Endodermal cell (in vitro differentiated cells): ENCODE measurements at places on chromosomes 2 and 18.

DNA sequence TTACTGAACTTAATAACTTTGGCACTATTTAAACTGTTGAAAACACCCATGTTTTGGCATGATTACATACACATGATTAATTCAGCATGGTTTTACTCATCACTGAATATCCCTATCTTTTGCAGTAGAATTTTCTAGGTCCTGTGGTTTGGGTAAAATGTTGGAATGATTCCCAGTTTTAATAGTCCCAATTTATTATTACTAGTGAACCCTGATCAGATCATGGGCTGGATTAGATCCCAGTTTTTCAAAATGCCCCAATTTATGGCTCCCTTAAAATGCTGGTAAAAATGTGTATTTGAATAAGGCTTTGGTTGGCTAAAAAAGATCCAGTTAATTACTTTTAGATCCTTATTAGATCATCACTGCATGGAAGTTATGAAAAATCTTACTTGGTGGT, 273.6 kb upstream of the NRP2 start:
- H3K27ac ChIP-seq: no peak overlapping the region
- H3K27me3 ChIP-seq: no peaks in the 10 kb centered on the region
- H3K4me1 ChIP-seq: no peaks in the 10 kb centered on the region
- no peak for DNase-seq

- no peak overlapping the region for H3K4me3 ChIP-seq
- no peaks in the 10 kb centered on the region for H3K36me3 ChIP-seq
- no peak for DNase-seq
- H3K27me3 ChIP-seq: no peaks in the 10 kb centered on the region
- H3K27ac ChIP-seq: no peak overlapping the region
Observed at GRCh38 chr2:224417947-224418346, 16.0 kb upstream of the FAM124B start.

DNA sequence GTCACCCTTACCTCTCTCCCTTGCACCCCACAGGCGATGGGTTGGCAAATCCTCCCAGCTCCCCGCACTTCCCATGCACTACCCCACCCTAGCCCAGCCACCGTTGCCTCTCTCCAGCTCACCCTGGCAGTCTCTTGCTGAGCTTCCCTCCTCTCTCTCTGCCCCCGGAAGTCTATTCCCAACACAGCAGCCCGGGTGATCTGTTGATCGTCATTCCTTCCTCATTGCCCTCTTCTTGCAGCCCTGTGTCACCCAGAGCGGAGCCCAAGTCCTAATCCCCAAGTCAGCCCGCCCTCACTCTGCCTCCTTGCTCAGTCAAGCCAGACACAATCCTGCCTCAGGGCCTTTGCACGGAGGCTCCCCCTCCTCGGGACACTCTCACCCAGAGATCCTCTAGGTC, 55.2 kb downstream of the CIB4 start:
- no peak overlapping the region for H3K4me3 ChIP-seq
- DNase-seq: peak; percentile 38
- H3K27me3 ChIP-seq: peaks cover 22% of the 10 kb centered on the region
- H3K36me3 ChIP-seq: no peaks in the 10 kb centered on the region

DNA sequence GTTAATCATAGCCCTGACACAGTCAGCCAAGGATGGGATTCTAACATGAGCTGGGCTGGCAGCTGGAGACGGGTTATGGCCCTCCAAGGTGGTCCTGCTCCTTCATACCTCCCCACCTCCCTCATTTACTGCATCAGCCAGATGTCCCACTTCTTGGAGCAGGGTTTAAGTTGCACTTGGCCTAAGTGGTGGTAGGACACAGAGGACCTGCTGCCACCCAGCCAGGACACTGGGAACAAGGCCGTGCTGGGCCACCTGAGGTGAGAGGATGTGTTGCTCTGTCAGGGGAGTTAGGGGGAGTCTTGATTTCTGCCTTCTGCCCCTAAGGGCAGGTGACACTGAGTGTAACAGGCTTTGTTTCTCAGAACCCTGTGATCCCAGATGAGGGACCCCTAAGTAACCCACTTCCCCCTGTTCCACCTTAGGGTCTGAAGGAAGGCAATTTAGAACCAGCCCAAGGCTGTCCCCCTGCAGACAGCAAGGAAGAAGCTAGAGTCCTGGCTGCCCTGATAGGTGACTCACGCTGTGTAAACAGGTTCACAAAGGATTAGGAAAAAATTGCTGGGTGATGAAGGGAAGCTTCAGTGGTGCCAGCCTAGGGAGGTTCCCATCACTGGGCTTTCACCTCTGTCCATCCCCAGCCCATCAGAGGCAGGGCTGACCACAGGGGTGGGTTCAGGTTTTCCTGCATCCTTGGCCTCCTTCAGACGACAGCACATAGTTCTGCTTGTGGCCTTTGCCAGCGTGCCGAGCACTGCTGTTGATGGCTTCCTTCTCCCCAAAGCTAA, 114.3 kb upstream of the MCFD2 start:
- no peak overlapping the region for H3K27ac ChIP-seq
- H3K4me1 ChIP-seq: peaks cover 38% of the 10 kb centered on the region
- peaks cover 11% of the 10 kb centered on the region for H3K36me3 ChIP-seq
- no peak for DNase-seq
- H3K4me3 ChIP-seq: no peak overlapping the region

DNA sequence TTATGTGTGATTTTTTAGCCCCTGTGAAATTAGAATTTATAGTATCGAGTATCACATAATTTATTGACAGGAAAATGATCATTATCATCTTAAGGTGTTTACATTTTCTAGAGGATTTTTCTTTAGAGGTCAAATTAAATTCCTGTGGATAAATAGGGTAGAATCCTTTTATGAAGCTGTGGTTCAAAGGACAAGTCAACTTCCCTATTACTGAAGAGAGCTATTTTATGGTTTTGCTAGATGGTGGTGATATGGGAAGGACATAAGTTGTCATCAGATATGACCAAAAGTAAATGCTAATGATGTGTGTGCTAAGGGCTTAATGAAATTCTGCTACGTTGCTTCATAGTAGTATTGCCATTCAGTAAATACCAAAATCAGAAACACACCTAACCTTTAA, 80.1 kb downstream of the EML4 start:
- no peak overlapping the region for H3K4me3 ChIP-seq
- H3K27me3 ChIP-seq: no peaks in the 10 kb centered on the region
- H3K27ac ChIP-seq: no peak overlapping the region

DNA sequence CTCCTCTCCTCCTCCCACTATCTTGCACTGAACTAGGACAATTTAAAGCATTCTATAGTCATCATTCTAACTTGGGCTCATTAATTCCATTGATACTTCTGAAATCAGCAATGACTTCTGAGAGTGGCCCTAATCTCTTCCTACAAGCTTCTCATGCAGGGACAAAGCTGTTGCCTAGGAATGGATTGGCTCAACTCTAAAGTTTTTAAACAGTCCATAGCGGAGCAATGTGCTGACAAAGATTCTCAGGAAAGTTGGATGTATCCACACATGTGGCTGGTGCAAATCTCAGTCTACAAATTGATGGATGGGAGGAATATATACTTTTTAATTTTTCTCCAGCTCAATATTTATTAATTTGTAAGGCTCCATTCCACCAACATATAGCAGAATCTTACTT, 388.9 kb downstream of the SETBP1 start:
- no peak for DNase-seq
- no peaks in the 10 kb centered on the region for H3K27me3 ChIP-seq
- no peak overlapping the region for H3K27ac ChIP-seq
- peaks cover 15% of the 10 kb centered on the region for H3K36me3 ChIP-seq
- no peaks in the 10 kb centered on the region for H3K4me1 ChIP-seq

DNA sequence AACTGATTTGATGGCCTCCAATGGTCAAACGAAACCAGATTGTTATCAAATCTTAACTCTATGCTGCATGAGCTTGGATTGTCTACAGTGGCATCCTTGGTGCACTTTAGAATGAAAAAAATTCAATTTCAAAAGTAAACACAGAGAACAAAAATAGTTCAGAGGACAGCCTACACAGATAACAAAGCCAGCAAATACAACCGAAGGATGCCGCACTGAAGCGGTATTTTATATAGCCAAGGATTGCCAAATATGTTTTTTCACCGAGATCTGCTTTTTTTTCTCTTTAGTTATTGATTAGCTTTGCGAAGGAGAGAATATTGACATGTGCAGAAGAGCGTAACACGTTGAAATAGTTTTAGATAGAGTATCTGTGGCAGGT, 72.0 kb downstream of the SLC4A3 start:
- no peaks in the 10 kb centered on the region for H3K36me3 ChIP-seq
- no peak overlapping the region for H3K4me3 ChIP-seq

- no peak overlapping the region for H3K4me3 ChIP-seq
- no peak overlapping the region for H3K27ac ChIP-seq
- H3K27me3 ChIP-seq: no peaks in the 10 kb centered on the region
- DNase-seq: no peak
Observed at GRCh38 chr2:181553244-181553643, 96.1 kb downstream of the ITGA4 start.

GRCh38 chr2:196295005-196295404, 123.6 kb upstream of the STK17B start:
- H3K4me1 ChIP-seq: peaks cover 3% of the 10 kb centered on the region
- no peaks in the 10 kb centered on the region for H3K27me3 ChIP-seq
- no peak overlapping the region for H3K27ac ChIP-seq
- H3K4me3 ChIP-seq: no peak overlapping the region

GRCh38 chr2:16608661-16609643, 56.7 kb downstream of the CYRIA start:
- H3K36me3 ChIP-seq: no peaks in the 10 kb centered on the region
- H3K4me3 ChIP-seq: peak overlapping the region; percentile 86
- DNase-seq: peak; percentile 98
- H3K4me1 ChIP-seq: no peaks in the 10 kb centered on the region
- H3K27ac ChIP-seq: peak overlapping the region; percentile 86
- H3K27me3 ChIP-seq: no peaks in the 10 kb centered on the region

- no peak overlapping the region for H3K4me3 ChIP-seq
- DNase-seq: no peak
- no peaks in the 10 kb centered on the region for H3K36me3 ChIP-seq
- H3K4me1 ChIP-seq: no peaks in the 10 kb centered on the region
- no peak overlapping the region for H3K27ac ChIP-seq
- H3K27me3 ChIP-seq: no peaks in the 10 kb centered on the region
Observed at GRCh38 chr18:39561126-39561525, 1995.5 kb upstream of the CELF4 start.

GRCh38 chr2:126657148-126657635, 1.2 kb downstream of the GYPC start:
- H3K4me3 ChIP-seq: peak overlapping the region; percentile 75
- DNase-seq: peak; percentile 72
- peaks cover 5% of the 10 kb centered on the region for H3K27me3 ChIP-seq
- H3K27ac ChIP-seq: peak overlapping the region; percentile 85
- H3K36me3 ChIP-seq: no peaks in the 10 kb centered on the region
- peaks cover 11% of the 10 kb centered on the region for H3K4me1 ChIP-seq

- DNase-seq: no peak
- no peak overlapping the region for H3K27ac ChIP-seq
- no peaks in the 10 kb centered on the region for H3K4me1 ChIP-seq
- H3K4me3 ChIP-seq: no peak overlapping the region
Observed at GRCh38 chr18:1657876-1658275, 753.2 kb downstream of the ADCYAP1 start.

GRCh38 chr2:136479696-136480095, 285.6 kb upstream of the THSD7B start:
- H3K4me1 ChIP-seq: no peaks in the 10 kb centered on the region
- H3K36me3 ChIP-seq: no peaks in the 10 kb centered on the region
- H3K4me3 ChIP-seq: no peak overlapping the region
- DNase-seq: no peak

GRCh38 chr2:39468579-39469451, 31.7 kb upstream of the MAP4K3 start:
- no peaks in the 10 kb centered on the region for H3K27me3 ChIP-seq
- H3K36me3 ChIP-seq: no peaks in the 10 kb centered on the region
- H3K4me1 ChIP-seq: peaks cover 3% of the 10 kb centered on the region
- no peak overlapping the region for H3K4me3 ChIP-seq

- no peaks in the 10 kb centered on the region for H3K27me3 ChIP-seq
- no peak overlapping the region for H3K4me3 ChIP-seq
- no peaks in the 10 kb centered on the region for H3K36me3 ChIP-seq
- no peak overlapping the region for H3K27ac ChIP-seq
Observed at GRCh38 chr2:237073552-237073951, 12.1 kb upstream of the COPS8 start.

DNA sequence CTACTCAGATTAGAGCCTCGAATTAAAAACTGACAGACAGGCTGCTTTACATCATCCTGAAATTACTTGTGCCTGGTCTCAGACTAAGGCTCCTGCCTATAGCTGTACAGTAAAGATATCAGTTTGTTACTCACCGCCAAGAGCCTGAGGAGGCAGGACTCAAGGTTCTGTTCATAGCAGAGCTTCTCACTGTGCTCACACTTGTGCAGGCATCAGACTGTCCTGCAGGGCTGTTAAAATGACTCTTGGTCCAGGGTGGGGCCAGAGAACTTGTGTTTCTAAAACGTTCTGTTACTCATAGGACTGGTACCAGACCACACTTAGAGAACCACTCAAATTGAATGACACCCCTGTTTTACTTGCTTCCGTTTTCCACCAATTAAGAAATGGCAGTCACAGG, 310.0 kb downstream of the DPP10 start:
- no peak overlapping the region for H3K27ac ChIP-seq
- H3K4me1 ChIP-seq: no peaks in the 10 kb centered on the region
- no peak for DNase-seq
- no peaks in the 10 kb centered on the region for H3K27me3 ChIP-seq
- no peaks in the 10 kb centered on the region for H3K36me3 ChIP-seq

GRCh38 chr2:138744713-138745112, 35.5 kb downstream of the NXPH2 start:
- no peaks in the 10 kb centered on the region for H3K27me3 ChIP-seq
- H3K36me3 ChIP-seq: no peaks in the 10 kb centered on the region
- no peak for DNase-seq
- H3K4me3 ChIP-seq: no peak overlapping the region
- H3K4me1 ChIP-seq: peaks cover 4% of the 10 kb centered on the region

DNA sequence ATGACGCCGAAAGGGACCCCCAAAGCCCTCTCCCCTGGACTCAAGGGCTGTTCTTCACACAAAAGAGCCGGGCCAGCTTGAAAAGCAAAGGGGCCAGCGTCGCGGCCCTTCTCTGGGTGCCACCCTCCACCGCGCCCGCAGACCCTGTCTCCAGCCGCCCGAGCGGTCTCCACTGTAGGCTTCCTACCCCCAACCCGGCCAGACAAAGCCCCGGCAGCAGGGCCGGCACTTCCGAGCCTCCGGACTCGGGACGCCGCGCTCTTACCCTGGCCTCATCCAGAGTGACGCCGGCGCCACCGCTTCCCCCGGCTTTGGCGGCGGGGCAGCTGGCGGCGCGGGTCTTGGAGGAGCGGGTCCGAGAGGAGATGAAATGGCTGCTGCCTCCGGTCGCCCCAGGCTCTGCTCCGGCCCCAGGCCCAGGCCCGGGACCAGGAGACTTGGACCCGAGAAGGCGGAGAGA, 603 bp downstream of the ATAD2B start:
- H3K27me3 ChIP-seq: no peaks in the 10 kb centered on the region
- no peaks in the 10 kb centered on the region for H3K36me3 ChIP-seq
- H3K27ac ChIP-seq: peak overlapping the region; percentile 93
- DNase-seq: peak; percentile 84
